Esophagus squamous epithelium (tissue), 5 donors: ENCODE measurements at places on chromosomes 3 and 15.

- DNase-seq, result no peak
Measured at GRCh38 chr3:197354568-197355001, 56.2 kb upstream of the DLG1 start.

DNA sequence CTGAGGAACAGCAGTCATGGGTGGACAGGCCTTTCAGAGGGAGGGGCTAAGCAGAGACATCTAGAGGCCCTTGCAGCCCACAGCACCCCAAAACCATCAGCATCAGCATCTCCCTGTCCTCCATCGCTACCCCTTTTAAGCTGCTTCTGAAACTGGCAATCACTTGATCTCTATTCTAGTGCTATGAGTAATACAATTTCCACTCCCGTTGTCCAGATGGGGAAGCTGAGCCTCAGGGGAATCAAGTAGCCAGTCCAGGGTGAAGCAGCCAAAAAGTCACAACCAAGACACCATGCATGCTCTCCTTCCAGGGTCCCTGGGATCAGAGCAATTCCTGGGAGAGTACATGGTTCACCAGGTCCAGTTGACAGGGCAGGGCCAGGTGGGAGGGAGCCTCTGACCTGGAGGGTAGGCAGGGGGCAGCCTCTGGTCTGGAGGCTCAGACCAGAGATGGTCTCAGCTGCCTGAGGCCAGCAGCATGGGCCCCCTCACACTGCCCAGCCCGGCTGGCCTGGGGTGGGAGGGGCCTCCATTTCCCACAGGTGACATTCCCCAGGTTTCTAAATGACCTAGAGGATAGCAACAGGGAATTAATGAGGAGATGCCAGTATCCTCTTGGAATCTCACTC lies 30.0 kb downstream of the KLHL25 start:
- no peak for DNase-seq

DNA sequence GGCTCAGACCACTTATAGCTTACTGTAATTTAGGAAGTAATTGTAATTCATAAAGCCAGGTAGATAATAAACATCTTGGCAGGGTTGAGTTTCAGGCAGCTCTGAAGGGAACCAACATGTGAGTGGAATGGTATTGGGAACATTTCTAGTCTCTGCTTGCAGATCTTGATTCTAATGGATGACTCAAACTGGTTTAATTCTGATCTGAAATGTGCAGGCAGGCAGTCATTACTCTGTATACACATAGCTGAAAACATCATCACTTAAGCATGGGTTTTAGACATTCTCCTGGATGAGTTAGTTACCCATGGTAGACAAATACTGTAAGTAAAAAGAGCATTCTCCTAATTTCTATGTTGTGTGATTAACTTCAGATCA lies 317.0 kb upstream of the TPRG1 start:
- no peak for DNase-seq

DNA sequence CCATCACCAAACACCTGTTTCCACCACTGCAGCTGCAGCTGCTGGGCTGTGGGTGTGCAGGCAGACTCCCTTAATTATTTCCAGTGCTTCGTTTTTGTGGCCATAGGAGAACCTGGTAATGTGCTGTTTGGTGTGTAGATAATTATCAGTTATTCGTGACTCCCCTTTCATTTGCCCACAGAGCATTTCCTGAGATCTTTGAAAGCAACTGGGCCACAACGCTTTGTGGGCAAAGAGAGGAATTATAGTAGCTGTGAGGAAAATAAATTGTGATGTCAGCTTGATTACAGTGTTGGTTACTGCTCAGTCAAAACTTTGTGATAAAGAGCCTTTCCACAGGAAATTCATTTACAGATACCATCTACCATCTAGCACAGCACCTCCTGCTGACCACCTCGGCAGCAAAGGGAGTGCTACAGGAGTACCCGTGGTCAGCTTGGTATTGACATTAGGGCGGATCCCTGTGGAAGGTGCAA lies 193.3 kb upstream of the SLCO3A1 start:
- DNase-seq, result no peak

- DNase-seq, result no peak
Measured at GRCh38 chr3:14946739-14947099, 664 bp upstream of the NR2C2 start.

DNA sequence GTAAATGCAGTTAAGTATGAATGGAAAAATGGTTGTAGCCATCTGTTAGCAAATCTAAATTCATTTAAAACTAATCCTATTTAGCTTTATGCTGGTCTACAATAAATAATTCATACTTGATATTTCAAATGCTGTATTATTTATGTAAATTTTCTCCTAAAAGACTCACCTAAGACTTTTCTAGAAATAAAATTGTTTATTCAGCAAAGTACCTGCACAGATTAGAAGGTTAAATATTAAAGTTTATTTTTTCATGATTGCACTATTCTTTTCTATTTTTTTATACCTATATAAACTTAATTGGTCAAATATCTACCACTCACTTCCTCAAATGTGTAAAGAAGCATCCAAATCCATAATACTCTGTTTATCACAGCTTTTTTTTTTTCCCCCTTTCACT lies 45.2 kb downstream of the MBNL1 start:
- no peak for DNase-seq

DNA sequence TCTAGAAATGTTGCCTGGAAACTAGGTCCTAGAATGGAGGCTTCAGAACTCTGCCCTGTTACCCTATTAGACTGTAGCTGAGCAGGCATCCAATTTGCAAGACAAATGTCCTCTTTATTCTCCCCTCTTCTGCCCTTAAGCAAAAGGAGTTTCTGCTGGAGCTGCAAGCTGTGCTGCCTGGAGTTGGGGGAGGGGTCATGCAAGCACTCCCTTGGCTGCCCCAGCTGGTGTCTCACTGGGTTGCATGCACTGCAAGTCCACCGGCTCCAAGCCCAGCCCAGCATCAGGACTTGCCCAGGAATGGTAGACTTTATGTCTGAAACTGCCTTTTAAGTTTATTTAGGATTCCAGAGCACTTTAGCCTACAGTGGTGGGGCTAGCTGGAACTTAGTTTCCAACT lies 15.7 kb upstream of the RBP2 start:
- no peak for DNase-seq

DNA sequence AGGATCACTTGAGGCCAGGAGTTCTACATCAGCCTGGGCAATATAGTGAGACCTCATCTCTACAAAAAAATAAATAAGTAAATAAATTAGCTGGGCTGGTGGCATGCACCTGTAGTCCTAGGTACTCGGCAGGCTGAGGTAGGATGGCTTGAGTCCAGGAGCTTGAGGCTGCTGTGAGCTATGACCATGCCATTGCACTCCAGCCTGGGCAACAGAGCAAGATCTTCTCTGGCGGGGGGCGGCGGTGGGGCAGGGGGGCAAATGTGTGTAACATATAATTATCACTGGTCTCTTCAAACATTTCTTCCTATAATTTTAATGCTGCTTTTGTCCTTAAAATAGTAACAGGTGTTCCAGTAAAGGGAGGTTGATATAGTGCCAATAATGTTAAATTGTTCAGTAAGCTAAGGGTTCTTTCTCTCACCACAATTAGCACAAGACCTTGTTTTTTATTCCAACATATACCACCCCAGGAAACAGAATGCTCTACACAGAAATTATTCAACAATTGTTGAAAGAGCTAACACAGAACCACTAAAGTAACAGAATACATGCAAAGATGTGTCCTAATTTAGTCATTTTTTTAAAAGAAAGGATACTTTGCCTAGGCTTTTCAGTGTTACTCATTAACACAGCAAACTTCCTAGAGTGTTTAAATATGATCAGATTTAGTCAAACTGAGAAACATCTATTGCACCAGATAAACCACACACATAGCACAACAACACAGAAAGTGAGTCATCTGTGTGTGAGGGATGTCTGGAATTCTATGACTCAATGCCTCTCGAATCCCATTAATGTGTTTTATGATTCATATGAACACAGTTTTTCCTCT lies 29.1 kb downstream of the ANKRD28 start:
- DNase-seq, result no peak

- DNase-seq, result no peak
Measured at GRCh38 chr3:56124546-56124945, 343.7 kb downstream of the ERC2 start.

DNA sequence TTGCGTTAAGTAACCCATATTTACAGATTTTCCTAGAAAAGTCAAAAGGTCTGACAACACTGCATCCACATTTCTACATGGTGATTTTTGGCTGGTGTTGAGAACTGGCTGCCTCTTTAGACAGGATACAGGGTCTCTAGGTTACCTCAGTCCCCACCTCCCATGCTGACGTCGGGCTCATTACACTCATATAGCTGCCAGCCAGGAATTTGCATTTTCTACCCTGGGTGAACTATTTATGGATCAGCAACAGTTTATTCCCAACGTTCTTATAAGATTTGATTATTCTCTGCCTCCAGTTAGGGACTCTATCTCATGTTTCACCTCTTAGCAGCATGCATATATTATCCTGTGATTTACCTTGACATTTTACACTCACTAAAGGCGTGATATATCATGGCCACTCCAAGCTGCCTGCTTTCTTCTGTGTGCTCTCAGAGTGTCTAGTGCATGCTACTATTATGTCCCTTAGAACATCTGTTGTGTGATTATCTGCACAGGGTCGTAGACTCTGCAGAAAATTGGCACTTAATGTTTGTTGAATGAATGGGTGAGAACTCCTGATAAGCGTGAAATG lies 49.0 kb downstream of the CLDN11 start:
- DNase-seq, result no peak

GRCh38 chr15:55247766-55248427 lies 41.7 kb downstream of the RAB27A start:
- no peak for DNase-seq

GRCh38 chr15:60541481-60542299 lies 62.7 kb upstream of the ICE2 start:
- no peak for DNase-seq
